ENCODE measurements at places on chromosomes 11 and 22.
A peak's percentile ranks its signal among the peaks of the same experiment; 100 is the strongest.

GRCh38 chr22:43272301-43272700 lies 70.9 kb downstream of the SCUBE1 start:
- no peak for DNase-seq

DNA sequence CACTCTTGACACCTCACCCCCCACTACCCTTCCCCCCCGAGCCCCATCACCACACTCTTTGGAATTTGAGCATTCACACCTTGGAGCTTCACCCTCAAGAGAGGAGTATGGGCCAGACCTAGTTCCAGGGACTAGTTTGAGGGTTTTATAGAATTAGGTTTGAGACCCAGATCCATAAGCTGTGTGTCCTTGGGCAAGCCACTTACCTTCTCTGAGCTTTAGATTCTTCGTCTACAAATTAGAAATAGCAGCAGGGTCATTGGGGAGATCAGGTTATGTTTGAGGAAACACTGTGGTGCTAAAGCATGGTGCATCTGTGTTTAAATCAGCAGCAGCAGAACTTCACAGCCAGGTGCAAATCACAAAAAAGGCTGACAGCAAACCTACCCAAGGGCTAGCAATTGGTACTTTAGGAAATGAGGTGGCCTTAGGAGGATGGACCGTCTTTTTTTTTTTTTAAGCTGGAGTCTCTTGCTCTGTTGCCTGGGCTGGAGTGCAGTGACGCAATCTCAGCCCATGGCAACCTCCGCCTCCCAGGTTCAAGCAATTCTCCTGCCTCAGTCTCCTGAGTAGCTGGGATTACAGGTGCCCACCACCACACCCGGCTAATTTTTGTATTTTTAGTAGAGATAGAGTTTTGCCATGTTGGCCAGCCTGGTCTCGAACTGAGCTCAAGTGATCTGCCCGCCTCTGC lies 114.8 kb downstream of the MICAL2 start:
- no peak for DNase-seq

- no peak for DNase-seq
These were observed 20.5 kb upstream of the MPPED1 start for GRCh38 chr22:43391306-43391705.

GRCh38 chr11:113035708-113036107 lies 74.5 kb downstream of the NCAM1 start:
- no peak for DNase-seq

GRCh38 chr22:37148031-37148651 lies 1.6 kb downstream of the IL2RB start:
- peak; percentile 47 for DNase-seq

- no peak for DNase-seq
These were observed 186.8 kb downstream of the SOX6 start for GRCh38 chr11:16169541-16169940.

Measured in stimulated activated CD4-positive, alpha-beta T cell treated with anti-CD3 and anti-CD28 coated beads, Interleukin-4, amount 100 ng/mL, for 24 hours (primary cell).